Forelimb muscle (tissue), 1 donor: ENCODE measurements at places on chromosomes 11 and 22. TPM values are rescaled to one million over a fixed set of nuclear protein-coding genes. Genes with fewer than 3 reads are reported as not detected.

DNA sequence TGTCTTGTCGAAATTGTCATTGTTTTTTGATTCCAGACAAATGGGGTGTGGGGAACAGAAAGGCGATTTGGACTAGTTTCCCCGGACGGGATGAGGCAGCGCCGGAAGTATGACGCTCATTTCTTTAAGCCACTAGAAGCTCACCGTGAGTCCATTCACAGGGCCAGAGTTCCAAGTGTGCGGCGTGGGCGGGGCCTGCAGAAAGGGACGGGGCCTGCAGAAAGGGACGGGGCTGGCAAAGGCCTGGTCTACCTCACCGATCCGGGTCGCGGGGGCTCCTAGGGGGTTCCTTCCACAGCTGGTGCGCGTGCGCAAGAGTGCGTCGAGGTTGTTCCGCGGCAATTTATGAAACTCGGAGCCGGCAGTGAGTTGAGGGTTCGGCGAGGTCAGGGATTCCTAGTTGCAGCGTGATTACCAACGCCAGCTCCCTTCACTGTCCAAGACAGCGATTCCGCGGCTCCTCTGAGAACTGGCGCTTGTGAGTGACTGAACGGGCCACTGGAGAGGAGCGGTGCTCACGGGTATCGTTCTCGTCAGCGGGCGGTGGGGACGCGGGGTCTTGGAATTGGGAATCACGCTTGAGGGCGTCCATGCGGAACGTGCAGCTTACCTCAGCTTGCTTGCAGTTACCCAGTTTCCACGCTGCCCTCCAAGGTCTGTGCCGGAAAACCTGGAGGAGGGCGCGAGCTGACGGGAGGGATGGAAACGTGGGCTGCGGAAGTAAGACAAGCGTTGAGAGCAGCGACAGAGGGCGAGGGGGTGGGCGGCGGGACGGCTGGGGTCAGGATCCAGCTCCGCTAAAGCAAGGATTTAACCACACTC, at the start of gene ZNF215:
Gene ZNF215, plus strand, starts transcription at position 219 of the 822 bp plus-strand sequence. CDS start 5,847 bp downstream, outside the sequence.
- DNase-seq: no peak

MCAM gene
- 223 TPM for polyA plus RNA-seq

SWAP70 gene
- 11.2 TPM for polyA plus RNA-seq

DNA sequence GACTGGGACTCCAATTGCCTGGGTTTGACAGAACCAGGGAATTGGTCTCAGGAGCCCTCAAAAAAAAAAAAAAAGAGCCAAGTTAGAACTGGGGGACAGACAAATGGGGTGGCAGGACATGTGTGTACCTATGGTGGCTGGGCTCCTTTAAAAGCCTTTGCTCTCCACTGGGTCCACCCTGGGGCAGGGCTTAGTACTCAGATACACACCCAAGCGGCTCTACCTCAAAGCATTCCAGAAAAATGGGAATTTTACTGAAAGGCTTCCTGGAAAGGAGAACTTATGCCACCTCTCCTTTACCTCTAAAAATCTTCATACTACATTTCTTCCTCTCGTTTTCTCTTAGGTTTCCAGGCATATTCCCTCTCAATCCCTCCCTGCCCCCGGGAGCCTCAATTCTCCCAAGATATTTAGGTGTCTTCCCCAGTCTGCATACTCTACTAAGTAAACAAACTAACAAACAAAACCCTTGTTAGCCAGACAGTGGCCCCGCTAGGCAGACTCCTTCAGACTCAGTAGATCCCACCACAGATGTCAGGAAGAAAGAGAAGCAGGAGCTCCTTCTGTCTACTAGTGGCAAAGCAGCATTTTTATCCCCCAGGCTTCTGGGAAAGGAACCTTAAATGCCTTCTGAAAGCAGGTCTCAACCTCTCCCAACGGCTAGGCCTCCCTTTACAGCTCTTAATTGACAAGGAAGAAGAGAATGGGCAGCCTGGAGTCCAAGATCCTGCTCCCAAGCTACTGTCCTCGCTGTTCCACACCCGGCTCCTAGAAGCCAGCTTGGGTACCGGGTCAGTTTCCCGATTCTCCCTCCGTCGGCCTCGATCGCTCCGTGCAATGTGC, 653 bp downstream of the PCSK7 start:
- no peak for DNase-seq

TRIM66 gene
- polyA plus RNA-seq: 3.8 TPM

GRCh38 chr22:44422746-44423380, 75.2 kb downstream of the RTL6 start:
- DNase-seq: no peak

- no peak for DNase-seq
Observed at GRCh38 chr11:28679795-28680468, 571.7 kb downstream of the METTL15 start.

DNA sequence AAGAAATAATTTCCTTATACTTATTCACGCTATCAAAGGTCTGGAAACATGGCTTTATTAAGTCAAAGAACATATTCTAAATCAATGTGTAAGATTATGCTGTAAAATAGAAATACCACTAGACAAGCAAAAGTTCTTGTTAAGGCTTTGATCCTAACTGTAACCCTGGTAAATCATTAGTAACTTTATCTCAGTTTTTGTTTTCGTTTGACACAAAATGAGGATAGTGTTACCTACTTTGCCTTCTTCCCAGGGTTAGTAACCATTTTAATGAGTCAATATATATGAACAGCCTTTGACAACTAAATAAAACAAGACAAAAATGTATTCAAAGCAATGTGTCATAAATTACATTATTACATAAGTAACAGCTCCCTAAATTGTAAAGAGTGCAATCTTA, 1336.3 kb downstream of the FAM181B start:
- no peak for DNase-seq

DEFB131B gene
- not detected for polyA plus RNA-seq

- no peak for DNase-seq
Observed at GRCh38 chr11:17905477-17905876, 107.4 kb downstream of the SERGEF start.

TMPRSS13 gene
- 0.19 TPM for polyA plus RNA-seq

- no peak for DNase-seq
Observed at GRCh38 chr11:19838994-19839768, 126.5 kb downstream of the NAV2 start.

GRCh38 chr11:115720602-115721245, 216.5 kb upstream of the CADM1 start:
- DNase-seq: no peak

- DNase-seq: no peak
Observed at GRCh38 chr11:94662065-94662779, 95.1 kb downstream of the PIWIL4 start.

DNA sequence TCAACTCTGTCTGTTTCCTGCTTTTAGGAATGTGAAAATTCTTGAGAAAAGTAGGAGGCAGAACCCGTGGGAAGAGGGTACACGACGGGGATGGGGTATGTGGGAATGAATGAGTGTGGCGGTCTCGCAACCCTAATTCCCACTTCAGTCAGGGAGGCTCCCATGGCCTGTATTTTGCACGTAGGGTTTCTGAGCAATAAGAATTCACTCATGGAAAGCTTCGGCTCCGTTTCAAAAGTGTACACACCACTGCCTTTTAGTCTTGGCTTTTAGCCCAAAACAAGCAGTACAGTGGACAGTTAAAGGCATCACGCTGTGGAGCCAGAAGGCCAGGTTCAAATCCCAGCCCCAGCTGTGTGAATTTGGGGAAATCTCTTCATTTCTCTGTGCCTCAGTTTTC, 116.7 kb downstream of the MN1 start:
- no peak for DNase-seq

GRCh38 chr11:127607487-127608085, 607.0 kb upstream of the KIRREL3 start:
- DNase-seq: no peak

KCNQ1OT1 gene
- polyA plus RNA-seq: 1.3 TPM

DNA sequence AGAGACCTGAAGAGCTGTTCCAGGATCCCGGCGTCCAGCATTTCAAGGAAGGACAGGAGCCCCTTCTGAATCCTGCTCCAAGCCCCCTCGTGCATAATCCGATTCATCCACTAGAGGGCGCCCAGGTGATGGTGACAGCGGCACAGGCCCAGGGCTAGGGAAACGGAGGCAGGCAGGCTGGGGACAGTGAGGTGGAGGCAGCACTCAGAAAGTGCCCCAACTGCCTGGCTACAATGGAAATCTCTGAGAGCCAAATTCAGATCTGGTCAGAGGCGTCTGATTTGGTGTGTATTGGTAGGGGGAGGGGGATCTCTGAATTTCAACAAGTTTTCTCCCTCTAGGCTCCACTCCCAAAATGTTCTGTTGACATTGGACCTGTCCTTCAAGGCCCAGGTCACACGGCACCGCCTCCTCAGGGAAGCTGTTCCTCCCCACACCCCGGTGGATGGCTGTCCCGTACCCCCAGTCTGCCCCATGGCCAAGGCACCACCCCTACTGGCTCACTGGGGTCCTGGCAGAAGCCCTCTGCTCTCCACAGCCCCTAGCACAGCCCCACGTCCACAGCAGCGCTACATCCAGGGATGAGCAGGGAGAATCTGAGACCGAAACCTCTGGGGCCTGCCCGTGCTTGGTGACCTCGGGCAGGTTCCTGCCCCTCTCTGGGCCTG, 142.9 kb downstream of the CRYBB2 start:
- DNase-seq: no peak

OR5A1 gene
- polyA plus RNA-seq: not detected

DNA sequence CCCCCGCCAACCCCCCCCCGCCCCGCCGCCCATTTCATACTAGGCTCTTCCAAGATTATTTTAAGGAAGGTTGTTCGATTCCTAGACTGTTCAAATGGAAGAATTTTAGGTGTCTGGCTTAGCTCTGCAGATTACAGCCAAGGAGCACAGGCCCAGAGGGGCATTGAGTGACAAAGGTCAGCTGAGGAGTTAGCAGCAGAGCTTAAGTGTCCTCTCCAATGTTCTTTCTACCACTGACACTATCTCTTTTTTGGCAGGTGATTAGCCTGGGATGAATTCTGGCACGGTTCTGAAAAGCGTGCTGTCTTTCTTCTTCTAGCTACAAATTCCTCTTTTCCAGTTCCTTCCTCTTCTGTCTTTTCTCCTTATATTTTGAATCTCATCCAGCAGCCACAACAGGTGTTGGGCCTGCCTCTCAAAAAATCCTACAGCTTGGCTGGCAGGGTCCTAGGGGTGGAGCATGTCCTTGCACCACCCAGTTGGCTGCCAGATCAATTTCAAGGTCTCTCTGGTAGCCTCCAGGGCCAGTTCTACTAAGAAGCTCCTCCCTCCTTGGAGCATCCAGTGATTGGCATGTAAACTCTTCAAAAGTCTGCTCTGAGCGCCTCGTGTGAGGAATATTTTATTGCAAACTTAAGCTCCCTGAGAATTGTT, 23.0 kb downstream of the KCNE3 start:
- no peak for DNase-seq

DNA sequence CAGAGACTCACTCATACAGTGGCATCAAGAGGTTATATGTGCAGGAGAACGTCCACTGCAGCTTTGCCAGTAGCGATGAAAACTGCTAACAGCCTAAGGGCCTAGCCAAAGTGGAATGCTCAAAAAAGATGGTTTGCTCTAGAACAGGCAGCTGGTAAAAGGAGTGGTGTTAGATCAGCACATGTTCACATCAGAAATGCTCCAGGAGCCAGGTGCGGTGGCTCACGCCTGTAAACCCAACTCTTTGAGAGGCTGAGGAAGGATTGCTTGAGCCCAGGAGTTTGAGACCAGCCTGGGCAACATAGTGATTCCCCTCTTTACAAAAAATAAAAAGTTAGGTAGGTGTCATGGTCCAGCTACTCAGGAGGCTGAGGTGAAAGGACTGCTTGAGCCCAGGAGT, 10.3 kb upstream of the TFIP11 start:
- no peak for DNase-seq

- no peak for DNase-seq
Observed at GRCh38 chr11:30310623-30311022, 12.3 kb upstream of the ARL14EP start.

MACROD1 gene
- 68.0 TPM for polyA plus RNA-seq

DNA sequence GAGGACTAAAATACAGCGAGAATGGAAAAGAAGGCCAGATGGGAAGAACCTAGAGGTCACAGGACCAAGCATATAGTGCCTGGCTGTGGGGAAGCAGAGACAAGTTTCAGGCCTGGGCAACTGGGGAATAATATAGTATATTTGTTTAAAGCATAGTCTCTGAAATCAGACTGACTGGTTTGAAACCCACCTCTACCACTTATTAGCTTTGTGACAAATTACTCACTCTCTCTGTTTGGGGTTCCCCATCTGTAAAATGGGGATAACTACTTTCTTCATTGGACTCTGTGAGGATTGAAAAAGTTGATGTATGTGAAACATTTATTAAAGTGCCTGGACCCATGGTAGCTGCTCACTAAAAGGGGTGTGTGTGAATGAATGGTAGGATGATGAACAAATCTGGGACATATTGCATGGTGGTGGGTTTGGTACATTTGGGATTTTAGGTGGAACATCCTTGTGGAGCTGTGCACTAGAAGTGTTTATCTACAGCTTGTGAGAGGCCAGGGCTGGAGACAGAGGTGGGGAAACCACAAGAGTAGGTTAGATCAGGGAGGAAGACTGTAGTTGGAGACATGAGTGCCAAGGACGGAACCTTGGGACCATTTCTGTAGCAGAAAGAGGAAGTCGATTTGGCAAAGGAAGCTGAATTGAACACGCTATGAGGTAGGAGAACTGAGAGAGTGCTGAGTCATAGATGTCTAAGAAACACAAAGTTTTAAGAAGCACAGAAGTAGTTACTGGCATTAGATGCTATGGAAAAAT, 52.6 kb downstream of the SWAP70 start:
- peak; percentile 68 for DNase-seq

GRCh38 chr11:28227460-28227859, 119.3 kb downstream of the METTL15 start:
- no peak for DNase-seq

GRCh38 chr22:30354644-30355043, 2.0 kb downstream of the SF3A1 start:
- no peak for DNase-seq

DNA sequence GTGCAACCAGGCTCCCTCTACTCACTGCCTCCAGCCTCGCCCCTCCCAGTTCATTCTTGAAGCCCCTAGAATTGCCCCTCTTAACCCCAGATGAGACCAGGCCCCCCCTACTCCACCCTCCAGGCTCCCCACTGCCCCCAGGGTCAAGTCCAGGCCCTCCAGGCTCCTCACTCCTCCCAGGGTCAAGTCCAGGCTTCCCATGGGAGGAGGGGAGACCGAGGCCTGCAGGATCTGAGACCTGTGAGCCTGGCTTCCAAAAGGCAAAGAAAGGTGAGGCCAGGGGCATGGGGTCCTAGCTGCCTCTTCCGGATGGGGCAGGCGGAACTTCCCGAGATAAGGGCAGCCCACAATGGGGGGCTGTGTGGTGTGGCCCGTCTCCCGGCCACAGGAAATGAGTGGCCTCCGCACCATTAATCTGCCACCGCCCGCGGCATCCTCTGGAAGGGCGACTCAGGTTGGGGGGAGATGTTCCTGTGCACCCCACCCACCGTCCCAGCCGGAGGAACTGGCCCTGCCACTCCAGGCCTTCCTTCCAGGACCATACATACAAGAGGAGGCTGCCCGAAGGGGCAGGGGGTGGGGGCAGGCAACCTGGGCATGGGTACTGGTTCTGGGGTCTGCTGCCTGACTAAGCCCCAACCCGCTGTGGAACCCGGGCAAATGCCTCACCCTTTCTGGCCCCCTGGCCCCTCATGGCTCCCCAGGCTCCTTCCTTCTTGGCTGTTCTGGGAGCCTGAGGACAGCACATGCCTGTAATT, 35.1 kb upstream of the WNT11 start:
- no peak for DNase-seq

GRCh38 chr11:76166314-76166713, 40.0 kb downstream of the WNT11 start:
- no peak for DNase-seq

CD248 gene
- 76.4 TPM for polyA plus RNA-seq
